ENCODE measurements at places on chromosomes 12 and 14. TPM values are rescaled to one million over a fixed set of nuclear protein-coding genes. Genes with fewer than 3 reads are reported as not detected.

GRCh38 chr14:90810806-90811205, 5.4 kb downstream of the TTC7B start:
- DNase-seq: peak; percentile 78

GRCh38 chr14:64807551-64807950, 72.2 kb downstream of the SPTB start:
- peak; percentile 59 for DNase-seq

DNA sequence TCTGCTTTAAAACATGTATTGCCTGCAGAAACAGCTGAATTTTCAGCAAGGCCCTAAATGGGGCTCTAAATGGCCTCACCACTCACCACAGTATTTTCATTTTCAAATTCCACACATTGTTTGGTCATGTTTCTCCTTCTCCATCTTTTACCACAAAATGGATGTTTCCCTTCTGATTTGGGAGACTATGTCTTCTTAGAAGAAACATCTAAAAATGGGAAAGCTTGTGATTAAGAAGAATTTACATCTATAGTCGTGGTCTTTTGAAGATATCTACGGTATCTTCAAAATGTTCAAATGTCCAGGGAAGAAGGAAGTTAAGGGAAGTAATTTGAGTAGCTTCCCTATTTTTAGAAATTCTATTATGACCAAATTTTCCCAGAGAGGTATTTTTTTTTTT, 20.7 kb upstream of the TUBA1C start:
- DNase-seq: no peak

DNA sequence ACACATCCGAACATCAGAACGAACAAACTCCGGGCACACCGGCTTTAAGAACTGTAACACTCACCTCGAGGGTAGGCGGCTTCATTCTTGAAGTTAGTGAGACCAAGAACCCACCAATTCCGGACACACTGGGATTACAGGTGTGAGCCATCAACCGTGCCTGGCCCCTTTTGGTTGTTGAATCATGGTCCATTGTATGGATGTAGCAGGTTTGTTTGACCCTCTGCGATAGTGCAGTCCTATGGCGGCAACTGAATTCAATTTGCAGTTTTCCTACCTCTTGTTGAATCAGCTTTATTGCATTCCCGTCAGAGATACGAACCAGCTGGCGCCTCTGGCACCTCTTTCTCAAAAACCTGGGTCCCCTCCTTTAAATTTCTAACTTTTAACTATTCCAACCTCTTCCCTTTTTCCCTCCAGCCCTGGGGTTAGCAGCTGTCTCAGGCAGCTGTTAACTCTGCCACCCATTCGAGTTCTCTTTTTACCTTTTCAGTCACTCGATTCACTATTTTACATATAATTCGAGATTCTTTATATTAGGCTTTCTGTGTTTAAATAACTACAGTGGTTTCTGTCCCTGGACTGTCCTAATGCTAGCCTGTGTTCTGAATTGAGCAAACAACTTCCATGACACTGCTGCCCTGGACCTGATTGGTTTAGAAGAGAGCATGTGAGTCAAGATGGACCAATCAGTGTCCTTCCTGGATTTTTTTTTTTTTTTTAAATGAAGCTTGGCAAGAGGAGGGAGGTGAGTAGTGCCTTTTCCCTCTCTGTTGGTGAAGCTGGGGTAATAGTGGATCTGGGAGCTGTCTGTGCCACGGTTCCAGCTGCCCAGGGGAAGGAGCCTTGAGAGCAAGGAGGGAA, 261.5 kb downstream of the PCNX1 start:
- DNase-seq: no peak

DNA sequence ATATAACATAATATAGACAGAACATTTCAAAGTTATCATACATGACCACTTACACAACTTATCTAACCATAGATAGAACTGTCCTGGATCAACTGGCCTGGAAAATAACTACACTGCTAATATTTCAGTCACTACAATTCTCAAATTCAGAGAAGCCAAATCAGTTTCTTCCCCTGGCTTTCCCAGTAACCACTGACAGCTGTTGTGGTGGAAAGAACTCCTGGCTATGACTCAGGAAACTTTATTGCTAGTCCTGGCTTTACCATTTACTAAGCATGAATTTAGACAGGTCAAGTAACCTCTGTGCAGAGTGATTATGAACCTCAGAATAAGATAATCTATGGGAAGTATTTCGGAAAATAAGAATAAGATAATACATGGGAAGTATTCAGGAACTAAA, 244.9 kb upstream of the DIO2 start:
- DNase-seq: no peak

DNA sequence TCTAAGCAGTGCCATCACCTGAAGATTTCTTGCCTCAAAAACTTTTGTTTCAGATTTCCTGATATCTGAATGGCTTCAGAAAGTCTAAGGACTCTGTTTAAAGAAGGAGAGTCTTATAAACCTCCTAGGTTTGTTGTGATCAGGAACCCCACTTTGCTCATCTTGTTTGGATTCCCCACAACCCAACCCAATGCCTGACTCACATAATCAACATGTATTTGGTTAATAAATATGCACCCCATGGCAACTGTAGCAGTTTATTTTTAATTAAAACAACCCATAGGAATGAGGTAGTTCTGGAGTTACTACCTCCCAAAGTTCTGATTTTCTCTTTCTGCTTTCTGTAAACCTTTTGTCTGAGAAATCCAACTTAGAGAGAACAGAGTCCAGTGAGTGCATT, 51.5 kb downstream of the DBX2 start:
- DNase-seq: no peak

GRCh38 chr12:11650286-11651281, 1.1 kb downstream of the ETV6 start:
- peak; percentile 21 for DNase-seq

DNA sequence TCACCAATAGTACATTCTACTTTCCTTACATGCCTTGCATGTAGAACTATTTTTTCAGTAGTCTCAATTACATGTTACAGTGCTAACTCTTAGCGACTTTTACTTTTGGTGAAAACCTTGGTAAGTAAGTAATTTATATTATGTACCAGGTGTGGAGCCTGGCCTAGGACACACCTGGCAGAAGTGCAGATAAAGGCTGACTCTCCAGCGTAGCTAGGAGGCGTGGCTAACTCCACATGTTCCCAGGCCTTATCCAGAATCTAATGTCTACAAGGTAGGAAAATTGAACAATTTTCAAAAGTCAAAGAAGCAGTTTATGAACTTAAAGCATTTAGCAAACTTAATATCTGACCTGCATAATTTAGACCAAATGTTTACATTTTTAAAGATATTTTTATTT, 157.4 kb downstream of the DHRS2 start:
- DNase-seq: no peak

- no peak for DNase-seq
Measured at GRCh38 chr12:1216560-1216959, 225.5 kb downstream of the ERC1 start.

GRCh38 chr12:54298904-54299303, 1.9 kb downstream of the NFE2 start:
- DNase-seq: no peak

- no peak for DNase-seq
Measured at GRCh38 chr14:105937253-105938054, 411.1 kb downstream of the TMEM121 start.

DNA sequence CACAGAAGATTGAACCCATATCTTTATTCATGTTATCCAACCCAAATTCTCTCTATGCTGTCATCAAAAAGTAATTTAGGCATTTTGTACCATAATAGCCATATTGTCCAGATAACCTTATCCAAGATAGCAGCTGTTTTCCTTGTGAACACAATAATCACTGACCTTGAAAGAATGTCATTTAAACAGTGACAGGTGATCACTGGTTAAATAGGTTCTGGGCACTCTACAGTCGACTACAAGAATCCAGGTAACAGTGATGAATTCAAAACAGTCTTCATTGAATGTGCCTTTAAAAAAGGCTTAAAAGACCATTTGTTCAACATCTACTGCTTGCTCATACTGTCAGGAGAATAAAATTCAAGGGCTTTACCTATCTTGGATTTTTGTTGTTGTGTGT, 4.6 kb upstream of the SPX start:
- no peak for DNase-seq

DNA sequence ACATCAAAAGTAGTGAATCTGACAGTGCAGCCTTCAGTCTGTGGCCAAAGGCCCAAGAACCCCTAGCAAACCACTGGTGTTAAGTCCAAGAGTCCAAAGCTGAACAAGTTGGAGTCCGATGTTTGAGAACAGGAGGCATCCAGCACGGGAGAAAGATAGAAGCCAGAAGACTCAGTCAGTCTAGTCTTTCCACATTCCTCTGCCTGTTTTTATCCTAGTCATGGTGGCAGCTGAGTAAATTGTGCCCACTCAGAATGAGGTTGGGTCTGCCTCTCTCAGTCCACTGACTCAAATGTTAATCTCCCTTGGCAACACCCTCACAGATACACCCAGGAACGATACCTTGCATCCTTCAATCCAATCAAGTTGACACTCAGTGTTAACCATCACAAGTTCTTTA, 1255.4 kb downstream of the LRFN5 start:
- no peak for DNase-seq

CLEC4C gene
- total RNA-seq: not detected

CCDC177 gene
- total RNA-seq: 0.75 TPM

KRT80 gene
- 0.44 TPM for total RNA-seq

TRIM9 gene
- 0.31 TPM for total RNA-seq

SARNP gene
- total RNA-seq: 272 TPM
